Suppressor macrophage (primary cell): ENCODE measurements at places on chromosomes 4 and X.

- DNase-seq = no peak
These were observed 87.4 kb downstream of the CBLL2 start for GRCh38 chrX:22360129-22360528.

GRCh38 chrX:31609130-31609529 lies 537.3 kb upstream of the FTHL17 start:
- DNase-seq = no peak

- no peak for DNase-seq
These were observed 72.5 kb downstream of the UBE2K start for GRCh38 chr4:39770471-39770870.

DNA sequence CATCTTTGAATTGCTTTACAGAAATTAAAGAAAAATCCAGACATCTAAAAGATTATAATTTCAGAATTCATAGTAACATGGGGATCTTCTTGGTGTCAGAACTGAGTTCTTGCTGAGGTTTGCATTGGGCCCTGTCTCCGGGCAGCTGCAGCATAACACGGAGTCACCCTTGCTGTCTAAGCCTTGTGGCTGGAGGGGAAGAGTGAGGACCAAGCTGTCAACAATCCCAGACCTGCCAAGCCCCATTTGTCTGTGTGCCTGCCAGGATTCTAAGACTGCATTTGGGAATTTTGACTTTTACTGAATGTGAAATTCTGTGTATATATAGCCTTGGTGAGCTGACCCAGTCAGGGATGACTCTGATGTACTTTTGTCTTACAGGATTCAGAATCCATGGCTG lies 25.2 kb upstream of the NAP1L5 start:
- DNase-seq = no peak

GRCh38 chr4:158065176-158065575 lies 107.6 kb downstream of the GASK1B start:
- DNase-seq = no peak

GRCh38 chrX:154485150-154486051 lies 1.0 kb downstream of the UBL4A start:
- DNase-seq = no peak

DNA sequence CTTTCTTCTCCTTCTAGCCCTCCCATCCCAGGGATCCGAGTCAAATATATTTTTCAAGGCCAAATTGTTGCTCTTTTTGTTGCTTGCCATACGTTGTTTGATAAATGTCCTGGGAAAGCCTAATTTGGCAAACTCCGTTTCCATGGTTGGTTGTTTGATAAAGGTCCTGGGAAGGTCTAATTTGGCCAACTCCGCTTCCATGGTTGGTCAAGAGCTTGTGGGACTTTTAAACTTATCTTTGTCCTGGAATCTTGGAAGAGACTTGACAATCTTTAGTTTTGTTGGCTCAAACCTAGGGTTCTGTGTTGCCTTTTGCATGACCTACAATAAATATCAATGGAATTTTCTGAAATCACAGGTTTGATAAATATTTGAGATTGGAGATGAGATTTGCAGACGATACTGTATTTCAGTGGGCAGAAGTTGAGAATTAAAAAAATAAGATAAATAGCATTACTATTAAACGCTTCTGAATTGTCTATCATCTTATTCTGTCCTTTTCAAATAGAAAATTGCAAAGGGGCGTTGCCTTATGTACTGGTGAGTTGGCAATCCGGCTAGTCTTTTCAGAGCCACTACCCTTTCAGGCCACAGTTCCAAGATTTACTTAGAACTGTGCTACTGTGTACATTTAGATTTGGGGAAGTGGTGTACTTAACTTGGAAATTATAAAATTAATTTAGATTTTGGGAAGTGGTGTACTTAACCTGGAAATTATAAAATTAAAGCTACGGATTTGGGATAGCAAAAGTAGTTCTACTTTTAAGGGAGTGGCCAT lies 804 bp downstream of the OSTC start:
- peak; percentile 60 for DNase-seq

DNA sequence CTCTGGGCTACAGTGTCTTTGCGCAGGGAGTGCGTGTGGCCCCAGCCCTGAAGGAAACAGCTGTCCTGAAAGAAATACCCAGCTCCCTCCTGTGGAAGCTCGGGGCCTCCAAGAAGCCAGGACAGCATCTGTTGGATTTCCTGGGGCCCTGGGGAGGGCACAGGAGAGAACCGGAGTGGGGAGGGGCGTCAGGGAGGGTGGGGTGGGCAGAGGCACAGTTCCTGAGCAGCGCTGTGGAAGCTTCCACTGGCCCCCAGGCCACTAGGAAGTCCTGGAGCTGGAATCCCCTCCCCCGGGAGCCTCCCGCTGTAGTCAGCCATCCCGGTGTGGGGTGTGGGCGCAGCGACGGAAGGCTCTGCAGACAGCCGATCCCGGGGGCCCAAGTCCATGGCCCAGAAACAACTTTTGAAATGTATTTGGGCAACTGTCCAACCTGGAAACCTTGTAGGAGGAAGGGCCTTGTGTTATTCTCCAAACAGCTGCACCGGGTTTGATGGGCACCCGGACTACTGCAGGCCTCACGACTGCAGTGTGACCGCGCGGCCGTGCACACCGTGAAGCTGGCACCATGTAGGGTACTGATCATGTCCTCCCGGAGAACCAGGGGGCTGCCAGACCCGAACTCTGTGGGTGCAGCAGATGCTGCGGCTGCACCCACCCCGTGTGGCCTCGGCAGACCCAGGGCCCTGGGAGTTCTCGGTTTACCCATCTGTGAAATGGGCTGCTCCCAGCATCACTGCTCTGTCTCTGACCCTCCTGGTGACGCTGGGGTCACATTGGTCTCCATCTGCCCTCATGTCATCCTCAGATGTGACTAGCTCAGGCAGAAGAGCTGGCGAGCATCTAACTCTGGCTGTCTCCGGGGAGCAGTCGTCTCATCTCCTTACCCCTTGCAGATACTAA lies 68.5 kb upstream of the HMX1 start:
- DNase-seq = no peak

DNA sequence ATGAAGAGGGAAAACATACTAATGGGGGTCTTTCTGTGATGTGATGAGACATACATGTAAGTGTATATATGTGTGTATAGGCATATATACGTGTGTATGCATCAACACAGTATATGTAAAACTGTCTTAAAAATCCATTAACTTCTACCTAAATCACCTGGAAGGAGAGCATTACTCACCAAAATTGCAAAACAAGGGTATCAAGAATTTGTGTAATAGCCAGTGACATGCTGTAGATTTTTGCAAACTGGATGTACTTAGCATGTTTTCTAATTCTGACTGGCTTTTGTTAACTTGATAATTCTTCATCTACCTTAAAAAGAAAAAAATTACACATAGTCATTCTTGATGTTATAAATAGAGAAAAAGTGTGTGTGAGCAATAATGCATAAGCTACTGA lies 104.7 kb downstream of the PRRG1 start:
- DNase-seq = no peak

GRCh38 chrX:42934020-42934726 lies 156.2 kb upstream of the PPP1R2C start:
- DNase-seq = no peak

- no peak for DNase-seq
These were observed 11.9 kb downstream of the WDR17 start for GRCh38 chr4:176077561-176077960.

DNA sequence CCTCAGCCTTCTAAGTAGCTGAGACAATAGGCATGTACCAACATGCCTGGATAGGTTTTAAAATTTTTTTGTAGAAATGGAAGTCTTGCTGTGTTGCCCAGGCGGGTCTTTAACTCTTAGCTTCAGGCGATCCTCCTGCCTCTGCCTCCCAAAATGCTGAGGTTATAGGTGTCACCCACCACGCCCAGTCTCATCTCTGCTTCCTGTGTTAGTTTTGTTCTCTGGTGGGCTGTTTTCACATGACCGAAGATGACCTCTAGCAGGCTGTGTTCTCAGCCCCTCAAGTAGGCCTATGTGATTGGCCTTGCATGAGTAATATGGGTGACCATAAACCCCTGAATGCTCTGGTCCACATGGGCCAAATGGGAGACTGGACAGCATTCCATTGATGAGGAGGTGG lies 56.8 kb upstream of the MSANTD1 start:
- DNase-seq = no peak

GRCh38 chr4:85233516-85233915 lies 241.4 kb upstream of the ARHGAP24 start:
- DNase-seq = no peak

DNA sequence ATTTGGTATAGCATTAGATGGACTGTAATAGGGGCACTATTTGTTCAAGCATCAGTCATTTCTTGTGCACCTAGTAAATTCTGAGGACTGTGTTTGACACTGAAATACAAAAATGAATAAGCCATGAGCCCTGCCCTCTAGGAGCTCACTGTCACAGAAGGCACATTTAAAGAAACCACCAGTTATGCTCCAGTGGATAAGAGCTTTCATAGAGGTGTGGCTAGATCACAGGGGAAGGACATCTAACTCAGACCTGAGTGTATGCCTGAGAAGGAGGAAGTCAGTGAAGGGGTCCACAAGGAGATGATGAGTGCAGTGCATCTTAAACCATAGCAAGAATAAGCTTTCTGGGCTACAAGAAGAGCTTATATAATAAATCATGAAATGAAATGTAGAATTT lies 40.1 kb downstream of the BTC start:
- no peak for DNase-seq

DNA sequence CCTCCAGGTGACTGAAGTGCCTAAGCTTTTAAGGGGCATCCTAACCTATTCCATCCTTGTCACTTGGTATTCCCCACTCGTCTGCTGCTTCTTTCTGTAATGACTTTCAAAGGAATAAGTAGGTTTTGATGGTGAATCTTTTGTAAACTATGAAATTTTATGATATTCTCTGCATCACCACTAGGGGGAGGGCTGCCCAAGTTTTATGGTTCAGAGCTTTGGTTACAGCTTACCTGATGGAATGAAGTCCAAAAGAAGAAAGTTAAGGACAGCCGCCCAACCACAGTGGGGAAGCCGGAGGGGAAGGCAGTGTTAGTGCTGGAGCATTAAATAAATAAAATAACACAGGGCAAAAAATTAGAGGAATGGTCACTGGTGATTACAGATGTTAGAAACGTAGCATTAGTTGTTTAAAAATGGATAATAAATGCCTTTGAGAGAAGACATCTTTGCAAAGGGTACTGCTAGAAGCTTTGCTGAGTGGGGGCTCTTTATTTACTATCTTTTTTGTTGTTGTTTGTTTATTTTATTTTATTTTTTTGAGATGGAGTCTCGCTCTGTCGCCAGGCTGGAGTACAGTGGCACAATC lies 204.9 kb downstream of the GBA3 start:
- DNase-seq = peak; percentile 51

DNA sequence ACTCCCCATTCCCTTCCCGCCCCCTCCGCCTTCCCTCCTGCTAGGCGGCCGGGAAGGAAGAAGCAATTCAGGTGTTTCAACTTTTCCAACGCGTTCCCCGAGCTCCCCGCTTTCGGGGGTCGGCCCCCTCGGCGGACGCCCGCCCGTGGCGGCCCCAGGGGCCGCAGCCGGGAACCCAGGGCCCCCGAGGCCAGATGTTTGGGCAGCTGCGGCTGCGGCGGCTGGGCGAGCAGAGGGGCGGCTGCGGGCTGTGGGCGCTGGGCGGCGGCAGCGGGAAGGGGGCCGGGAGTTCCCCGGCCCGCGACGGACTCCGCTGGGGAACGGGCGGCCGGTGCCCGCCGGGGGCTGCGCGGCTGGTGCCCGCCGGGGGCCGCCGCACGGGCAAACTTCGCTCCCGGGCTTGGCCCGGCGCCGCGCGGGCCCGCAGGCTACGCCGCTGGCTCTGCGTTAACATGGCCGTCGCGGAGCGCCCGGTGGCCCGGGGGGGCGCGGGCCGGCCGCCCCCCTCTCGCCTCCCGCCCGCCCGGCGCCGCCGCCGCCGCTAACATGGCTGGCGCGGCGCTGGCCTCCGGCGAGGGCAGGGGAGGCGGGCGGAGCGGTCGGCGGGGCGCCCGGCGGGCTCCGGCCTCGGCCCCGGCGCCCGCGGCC lies 510 bp downstream of the HMGB3 start:
- no peak for DNase-seq

DNA sequence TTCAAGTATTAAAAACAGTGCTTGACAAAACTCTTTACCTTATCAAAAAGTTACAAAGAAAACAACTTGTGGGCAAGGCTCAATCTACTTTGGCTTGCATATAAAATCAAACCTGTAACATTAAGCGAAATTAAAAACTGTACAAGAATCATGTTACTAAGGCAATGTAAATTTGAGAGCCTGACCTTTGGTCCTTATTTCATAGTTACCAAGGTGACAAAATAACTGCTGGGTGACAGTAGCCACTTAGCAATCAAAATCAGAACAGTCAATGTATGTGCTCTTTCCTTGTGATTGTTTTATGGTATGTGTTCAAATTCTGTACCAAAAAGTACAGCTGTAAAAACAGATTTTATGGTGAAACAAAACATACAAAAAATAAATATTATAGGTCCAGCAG lies 204.0 kb downstream of the RASL11B start:
- no peak for DNase-seq

DNA sequence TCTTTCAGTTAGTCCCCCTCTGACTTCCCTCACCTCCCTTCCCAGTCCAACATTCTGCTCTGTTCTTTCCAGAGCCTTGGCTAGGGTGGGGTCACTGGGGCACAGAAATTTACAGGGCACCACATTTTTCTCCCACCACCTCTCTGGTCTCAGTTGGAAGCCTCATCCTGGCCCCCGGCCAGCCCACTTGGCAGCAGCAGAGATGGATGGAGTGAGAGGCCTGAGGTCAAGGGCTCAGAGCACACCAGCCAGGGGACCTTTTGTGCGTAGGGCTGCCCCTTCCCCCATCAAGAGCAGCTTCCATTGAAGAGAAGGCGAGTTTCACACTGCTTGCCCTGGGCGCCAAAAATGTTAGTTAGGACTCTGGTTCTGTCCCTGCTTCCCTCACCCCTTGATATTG lies 230.9 kb downstream of the SOX3 start:
- DNase-seq = no peak

DNA sequence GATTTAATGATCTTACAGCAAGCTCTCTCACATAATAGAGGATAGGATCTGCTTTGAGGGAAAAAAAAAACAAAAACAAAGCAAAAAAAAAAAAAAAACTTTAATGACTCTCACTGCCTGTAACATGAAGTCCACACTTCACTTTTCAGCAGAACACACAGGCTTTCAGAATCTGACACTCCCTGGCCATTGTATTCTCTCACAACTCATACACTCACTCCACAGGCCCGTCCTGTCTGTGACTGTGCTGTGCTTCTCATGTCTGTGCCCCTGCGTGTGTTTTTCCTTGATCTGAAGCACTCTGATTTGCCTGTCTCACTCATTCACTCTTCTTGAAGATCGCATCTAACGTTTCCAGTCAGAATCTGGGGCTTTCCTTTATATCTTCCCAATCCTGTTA lies 460.8 kb downstream of the TMA16 start:
- no peak for DNase-seq
